ENCODE measurements at places on chromosomes 1 and 21.

DNA sequence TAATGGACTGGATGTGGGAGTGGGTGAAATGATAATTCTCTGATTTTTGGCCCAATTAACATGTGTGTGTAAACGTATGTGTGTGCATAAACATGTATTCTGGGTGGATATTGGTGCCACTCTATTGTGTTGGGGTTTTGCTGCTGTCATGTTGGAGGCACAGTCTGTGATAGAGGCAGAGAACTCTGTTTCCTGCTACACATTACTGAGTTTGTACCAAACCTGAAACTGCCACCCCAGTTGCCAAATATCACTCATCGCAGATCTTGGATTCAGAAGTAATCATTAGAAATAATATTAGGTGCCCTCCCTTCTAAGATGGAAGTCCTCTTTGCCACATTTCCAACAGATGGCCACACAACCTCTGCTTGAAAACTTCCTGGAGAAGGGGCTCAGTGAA is 13.8 kb downstream of the FASLG start:
- no peak for DNase-seq

GRCh38 chr1:90475631-90476030 is 241.5 kb downstream of the BARHL2 start:
- DNase-seq = no peak

GRCh38 chr1:36553591-36554322 is 71.0 kb upstream of the CSF3R start:
- DNase-seq = peak; percentile 61

- DNase-seq = no peak
Measured at GRCh38 chr1:242522996-242523718, 1.3 kb downstream of the PLD5 start.

DNA sequence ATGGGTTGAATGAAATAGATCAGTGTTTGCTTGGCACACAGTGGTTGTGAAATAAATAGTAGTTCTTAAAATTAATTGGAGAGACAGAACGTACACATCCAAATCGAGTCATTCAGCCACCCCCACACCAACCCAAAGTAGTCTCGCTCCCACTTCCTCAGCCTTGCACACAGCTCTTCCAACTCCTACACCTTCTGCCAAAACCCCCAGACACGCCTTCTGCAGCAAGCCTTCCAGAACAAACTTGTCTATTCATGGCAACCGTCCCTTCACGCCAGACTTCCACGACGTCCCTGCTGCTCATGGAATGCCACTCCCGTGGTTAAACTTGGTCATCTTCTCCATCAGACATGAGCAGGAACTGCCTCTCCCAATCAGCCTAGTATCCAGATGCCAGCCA is 37.5 kb upstream of the RD3 start:
- DNase-seq = no peak

- no peak for DNase-seq
Measured at GRCh38 chr21:44831227-44831860, 13.5 kb upstream of the SUMO3 start.

DNA sequence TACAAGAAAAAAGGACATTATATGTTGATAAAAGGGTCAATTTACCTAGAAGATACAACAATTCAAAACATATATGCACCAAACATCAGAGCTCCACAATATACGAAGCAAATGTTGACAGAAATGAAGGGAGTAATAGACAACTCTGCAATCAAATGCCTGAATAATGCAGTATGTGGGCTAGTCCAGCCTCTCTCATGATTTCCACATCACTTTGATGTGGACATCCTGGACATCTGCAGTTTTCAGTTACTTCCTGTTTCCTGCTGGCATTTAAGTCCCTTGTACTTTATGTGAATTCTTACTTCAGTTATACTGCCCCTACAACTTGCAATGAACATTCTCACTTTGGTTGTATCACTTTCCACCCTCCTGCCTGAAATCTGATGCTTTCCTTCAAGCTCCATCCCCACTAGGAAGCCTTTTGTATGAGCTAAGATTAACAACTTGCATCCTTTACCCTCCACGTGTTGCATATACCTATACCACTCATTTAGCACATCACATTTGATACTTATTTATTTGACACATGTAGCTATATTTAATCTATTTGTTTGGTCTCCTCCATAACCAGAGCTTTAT is 36.7 kb downstream of the DISC1 start:
- DNase-seq = no peak

DNA sequence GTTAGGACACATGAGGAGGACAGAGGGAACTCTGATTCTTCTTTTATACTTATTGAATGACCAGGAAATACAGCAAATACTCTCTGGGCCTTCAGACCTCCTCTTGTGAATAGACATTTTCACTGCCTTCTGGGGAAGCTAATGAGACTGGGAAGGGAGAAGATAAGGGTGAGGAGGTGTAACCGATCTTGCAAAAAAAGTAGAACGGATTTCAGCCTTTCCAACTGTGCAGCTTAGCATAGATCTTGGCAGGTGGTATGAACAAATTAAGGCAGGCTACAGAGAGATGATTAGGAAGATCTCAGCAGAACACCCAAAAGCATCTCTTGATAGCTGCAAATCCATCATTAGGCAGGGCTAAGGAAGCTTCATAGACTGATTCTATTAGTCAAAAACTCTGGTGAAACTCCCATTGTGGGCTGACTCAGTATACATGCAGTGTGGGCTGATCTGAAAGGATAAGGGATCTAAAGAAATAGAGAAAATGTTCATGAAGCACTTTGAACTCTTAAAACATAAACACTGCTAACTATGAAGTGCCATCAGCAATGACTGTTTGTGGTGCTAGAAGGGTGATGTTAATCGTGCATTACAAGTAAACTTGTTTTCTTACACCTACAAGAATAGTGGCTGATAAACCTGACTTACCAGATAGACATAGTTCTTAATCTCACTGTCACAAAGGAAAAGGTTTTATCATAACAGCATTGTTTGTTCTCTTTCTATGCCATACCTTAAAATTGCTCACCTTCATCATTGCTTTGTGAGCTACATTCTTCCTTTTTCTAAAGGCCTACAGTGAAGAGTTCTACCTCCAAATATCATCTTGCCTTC is 85.5 kb upstream of the PALMD start:
- no peak for DNase-seq

DNA sequence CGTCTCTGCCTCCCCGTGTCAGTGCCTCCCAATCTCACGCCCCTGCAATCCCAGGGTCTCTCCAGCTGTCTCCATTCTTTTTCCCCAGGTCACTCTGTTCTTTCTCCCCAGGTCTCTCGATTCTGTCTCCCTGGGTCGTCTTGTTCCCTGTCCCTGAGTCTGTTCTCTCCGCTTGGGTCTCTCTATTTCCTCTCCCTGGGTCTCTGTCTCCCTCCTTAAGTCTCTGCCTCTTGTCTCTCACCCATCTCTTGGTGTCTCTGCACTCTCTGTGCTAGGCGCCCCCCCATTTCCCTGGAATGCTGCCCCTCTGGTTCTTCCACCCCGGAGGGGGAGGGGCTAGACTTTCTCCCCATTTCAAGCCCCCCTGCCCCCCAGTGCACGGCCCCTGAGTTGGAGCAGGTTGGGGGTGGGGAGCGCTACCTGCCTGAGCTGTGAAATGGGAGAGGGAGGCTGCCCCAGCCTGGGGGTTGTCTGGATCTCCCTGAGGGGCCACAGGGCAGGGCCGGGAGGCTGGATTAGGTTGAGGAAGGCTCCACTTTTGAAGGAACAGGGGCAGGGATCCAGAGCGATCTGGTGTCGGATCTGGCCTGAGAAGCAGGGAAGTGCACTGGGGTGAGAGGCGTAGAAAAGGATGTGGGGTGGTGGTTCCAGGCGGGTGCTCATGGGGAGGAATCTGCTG is 1.4 kb downstream of the PTPRF start:
- DNase-seq = no peak

DNA sequence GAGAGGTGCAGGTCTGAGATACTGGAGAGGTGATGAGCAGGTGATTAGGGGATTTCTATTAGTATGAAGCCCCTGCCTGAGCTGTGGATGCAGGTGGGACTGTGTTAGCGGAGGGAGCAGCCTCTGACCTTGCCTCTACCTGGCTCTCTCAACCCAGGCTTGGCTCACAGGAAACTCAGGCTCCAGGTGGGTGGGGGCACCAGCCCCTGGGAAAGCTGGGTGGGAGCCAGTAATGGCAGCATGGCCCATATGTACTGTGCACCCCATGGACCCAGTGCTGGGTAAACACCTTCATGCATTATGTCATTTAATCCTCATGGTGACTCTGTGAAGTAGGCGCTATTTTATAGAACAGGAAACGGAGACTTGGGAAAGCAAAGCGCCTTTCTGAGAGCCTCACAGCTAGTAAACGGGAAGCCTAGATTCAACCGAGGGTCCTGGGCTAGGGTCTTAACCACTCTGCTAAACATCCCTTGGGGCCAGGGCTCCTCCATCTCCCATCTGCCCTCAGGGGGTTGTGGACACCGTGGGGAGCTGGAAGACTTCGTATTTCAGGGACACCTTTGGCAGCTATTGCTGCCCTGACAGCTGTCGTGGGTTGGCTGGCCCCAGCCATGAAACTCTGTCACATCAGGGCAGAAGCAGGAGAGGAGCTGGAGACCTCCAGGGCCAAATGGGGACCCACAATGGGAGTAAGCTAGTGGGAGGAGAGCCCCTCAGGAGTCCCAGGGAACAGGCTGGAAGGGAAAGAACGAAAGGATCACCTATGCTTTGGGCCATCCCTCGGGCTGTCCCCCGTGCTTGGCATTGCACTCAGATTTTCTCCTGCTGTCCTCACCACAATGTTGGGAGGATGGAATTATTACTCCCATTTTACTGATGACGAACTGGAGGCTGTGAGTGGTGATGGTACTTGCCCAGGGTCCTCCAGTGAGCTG is 59.6 kb upstream of the CSF3R start:
- no peak for DNase-seq

DNA sequence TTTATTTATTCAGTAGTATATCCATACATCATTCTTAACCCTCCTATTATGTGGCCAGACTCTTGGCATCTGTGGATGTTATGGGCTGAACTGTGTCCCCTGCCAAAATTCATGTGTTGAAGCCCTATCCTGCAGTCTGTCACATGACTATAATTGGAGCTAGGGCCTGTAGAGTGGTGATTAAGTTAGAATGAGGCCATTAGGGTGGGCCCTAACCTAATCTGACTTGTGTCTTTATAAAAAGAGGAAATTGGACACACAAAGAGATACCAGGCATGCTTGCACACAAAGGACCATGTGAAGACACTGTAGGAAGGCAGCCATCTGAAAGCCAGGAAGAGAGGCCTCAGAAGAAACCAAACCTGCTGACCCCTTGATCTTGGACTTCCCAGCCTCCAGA is 6.6 kb downstream of the ZMYND12 start:
- DNase-seq = no peak

DNA sequence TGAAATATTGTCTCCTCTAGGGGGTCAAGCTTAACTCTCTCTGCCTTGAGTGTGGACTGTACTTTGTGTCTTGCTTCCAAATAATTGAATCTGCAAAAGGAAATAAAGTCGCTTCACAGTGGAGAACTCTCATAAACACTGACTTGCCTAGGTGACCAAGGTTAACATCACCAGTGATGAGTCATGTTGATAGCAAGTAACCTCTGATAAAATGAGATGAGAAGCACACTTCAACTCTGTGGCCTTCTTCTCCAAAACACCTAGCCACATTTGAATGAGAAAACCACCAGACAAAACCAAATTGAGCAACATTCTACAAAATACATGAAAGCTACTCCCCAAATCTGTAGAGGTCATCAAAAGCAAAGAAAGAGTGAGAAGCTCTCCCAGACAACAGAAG is 37.6 kb downstream of the PDE4B start:
- DNase-seq = no peak

- no peak for DNase-seq
Measured at GRCh38 chr1:27049100-27049499, 36.5 kb upstream of the TENT5B start.

- DNase-seq = no peak
Measured at GRCh38 chr21:33640697-33641351, 717 bp downstream of the CRYZL1 start.

DNA sequence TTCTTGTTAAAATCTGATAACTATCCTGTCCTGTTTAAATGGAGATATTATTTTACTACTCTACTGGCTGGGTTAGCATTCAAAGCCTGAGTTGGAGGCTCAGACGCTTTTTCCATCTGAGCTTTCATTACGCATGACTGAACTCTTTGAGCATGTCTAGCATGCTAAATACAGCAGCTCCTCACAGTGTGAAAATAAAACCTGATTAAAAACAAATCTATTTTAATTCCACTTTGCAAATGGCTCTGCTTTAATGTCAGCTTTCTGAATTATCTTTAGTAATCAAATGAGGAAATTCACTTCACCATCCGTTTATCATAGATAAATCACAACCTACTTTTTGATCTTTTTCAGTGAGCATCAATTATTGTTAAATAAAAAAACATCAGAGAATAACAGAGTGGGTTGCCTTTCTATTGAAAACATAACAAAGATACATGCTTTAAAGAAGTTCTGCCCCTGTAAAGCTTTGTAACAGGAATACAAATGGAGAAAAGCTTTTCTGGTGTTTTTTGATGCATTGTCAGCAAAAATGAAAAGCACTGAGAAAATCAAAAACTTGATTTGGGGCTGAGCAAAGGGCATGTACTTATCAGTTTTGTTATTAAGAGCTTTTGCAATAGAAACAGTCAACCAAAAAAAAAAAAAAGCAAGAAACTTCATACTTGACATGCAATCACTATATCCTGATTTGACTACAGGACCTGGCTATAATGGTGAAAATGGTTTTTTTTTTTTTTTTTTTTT is 3.5 kb upstream of the SPEN start:
- no peak for DNase-seq

DNA sequence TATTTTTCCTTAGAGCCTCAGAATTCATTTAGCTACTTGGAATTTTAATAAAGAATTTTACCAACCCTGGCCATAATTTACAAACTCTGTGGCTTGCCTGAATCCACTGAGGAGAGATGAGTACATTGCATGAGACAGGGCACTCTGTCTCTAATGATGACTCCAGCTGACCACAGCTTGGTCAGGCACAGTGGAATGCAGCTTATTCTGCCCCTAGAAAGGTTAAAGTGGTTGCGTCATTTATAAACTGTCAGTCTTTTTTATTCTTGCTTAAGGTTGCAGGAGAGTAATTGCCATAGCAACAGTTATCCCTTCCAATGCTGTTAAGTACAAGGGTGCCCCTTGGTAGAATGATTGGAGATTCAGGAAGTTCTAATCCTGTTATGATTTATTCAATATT is 28.3 kb downstream of the PDE4B start:
- peak; percentile 57 for DNase-seq

DNA sequence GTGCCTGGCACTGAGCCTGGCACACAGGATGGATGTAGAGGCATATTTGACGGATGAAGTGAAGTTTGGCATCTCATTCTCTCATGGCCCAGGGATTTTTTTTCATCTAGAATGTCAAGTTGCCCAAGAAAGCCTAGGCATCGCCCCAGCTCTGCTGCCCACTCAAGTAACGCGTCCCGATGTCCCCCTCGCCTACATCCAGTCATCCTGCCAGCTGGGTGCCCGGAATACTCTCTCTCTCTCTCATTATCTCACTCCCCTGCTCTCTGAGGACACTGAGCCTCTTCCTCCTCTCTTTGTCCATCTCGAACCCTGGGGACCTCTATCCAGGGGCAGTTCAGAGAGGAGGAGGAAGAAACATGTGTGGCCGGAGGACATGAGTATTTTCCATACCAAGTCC is 142.3 kb upstream of the ZC3H12A start:
- no peak for DNase-seq

- no peak for DNase-seq
Measured at GRCh38 chr1:179750630-179751029, 7.5 kb downstream of the FAM163A start.

GRCh38 chr1:47388891-47389238 is 27.2 kb upstream of the FOXE3 start:
- peak; percentile 65 for DNase-seq

GRCh38 chr1:24216276-24217074 is 29.4 kb upstream of the IFNLR1 start:
- DNase-seq = no peak

GRCh38 chr1:74964508-74965102 is 169.6 kb upstream of the LHX8 start:
- DNase-seq = no peak

Measured in H54 (cell line).